Muscle of leg (tissue), 16 donors: ENCODE measurements at places on chromosomes 4 and X. TPM values are rescaled to one million over a fixed set of nuclear protein-coding genes. Genes with fewer than 3 reads are reported as not detected.

DNA sequence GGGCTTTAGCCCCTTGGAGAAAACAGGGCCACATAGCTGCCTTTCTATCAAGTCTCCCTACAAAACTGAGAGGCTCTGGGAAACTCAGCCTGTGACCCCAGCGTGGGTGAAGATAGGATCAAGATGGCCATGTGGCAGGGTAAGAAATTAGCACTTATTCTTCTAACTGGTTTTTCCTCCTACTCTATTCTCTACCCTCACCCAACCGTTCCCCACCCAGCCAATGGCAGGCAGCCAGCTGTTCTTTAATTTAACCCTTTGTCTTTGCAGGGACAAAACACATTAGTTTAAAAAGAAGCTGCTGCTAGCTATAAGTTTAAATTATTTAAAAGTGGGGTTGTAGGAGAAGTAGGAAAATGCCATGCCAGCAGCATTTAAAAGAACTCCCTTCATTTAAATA lies 2.8 kb downstream of the CLCN5 start:
- H3K27me3 ChIP-seq: peaks cover 21% of the 10 kb centered on the region
- peak overlapping the region; percentile 91 for H3K27ac ChIP-seq
- peaks cover 5% of the 10 kb centered on the region for H3K36me3 ChIP-seq
- DNase-seq: no peak
- peaks cover 3% of the 10 kb centered on the region for H3K4me1 ChIP-seq

GRCh38 chr4:16467061-16467460 lies 240.8 kb upstream of the TAPT1 start:
- H3K4me1 ChIP-seq: peaks cover 3% of the 10 kb centered on the region
- H3K4me3 ChIP-seq: no peak overlapping the region

DNA sequence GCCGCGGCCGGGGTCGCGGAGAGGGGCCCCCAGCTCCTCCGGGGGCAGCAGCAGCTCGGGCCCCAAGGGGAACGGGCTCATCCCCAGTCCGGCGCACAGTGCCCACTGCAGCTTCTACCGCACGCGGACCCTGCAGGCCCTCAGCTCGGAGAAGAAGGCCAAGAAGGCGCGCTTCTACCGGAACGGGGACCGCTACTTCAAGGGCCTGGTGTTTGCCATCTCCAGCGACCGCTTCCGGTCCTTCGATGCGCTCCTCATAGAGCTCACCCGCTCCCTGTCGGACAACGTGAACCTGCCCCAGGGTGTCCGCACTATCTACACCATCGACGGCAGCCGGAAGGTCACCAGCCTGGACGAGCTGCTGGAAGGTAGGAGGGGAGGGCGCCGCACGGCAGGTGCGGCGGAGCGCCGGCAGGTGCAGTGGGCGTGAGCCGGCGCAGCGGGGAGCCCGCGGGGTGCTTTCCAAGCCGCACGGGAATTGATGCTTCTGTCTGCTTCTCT lies 886 bp downstream of the DCLK2 start:
- peaks cover 8% of the 10 kb centered on the region for H3K27me3 ChIP-seq
- H3K4me1 ChIP-seq: peaks cover 11% of the 10 kb centered on the region
- H3K27ac ChIP-seq: peak overlapping the region; percentile 60
- H3K4me3 ChIP-seq: peak overlapping the region; percentile 83
- no peaks in the 10 kb centered on the region for H3K36me3 ChIP-seq

- H3K4me1 ChIP-seq: no peaks in the 10 kb centered on the region
- H3K27me3 ChIP-seq: no peaks in the 10 kb centered on the region
- H3K4me3 ChIP-seq: no peak overlapping the region
- H3K36me3 ChIP-seq: no peaks in the 10 kb centered on the region
- no peak overlapping the region for H3K27ac ChIP-seq
- DNase-seq: no peak
Measured at GRCh38 chrX:103151799-103152198, 58.9 kb upstream of the NXF3 start.

GRCh38 chr4:101393256-101393655 lies 45.9 kb upstream of the PPP3CA start:
- H3K27ac ChIP-seq: no peak overlapping the region
- H3K27me3 ChIP-seq: no peaks in the 10 kb centered on the region
- DNase-seq: no peak
- no peak overlapping the region for H3K4me3 ChIP-seq
- H3K4me1 ChIP-seq: no peaks in the 10 kb centered on the region

- peaks cover 24% of the 10 kb centered on the region for H3K4me1 ChIP-seq
- H3K27me3 ChIP-seq: peaks cover 9% of the 10 kb centered on the region
- H3K27ac ChIP-seq: no peak overlapping the region
- no peak overlapping the region for H3K4me3 ChIP-seq
- H3K36me3 ChIP-seq: no peaks in the 10 kb centered on the region
Measured at GRCh38 chr4:7383266-7383665, 51.5 kb downstream of the PSAPL1 start.

DNA sequence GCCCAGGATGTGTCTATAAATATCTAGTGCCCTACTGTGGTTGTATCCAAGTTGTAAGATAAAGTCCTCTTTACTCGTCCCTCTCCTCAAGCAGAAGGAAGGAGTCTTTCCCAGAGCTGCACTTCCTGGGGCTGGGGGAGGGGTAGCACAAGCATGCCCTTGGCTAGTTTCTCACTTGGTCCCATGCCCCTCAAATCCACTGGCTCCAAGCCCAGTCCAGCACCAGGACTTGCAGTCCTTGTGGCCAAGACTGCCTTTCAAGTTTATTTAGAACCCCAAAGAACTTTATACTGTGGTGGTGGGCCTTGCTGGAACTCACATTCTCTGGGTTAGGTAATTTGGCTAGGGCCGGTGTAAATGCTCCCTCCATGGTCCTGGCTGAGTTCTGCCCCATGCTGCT lies 43.2 kb upstream of the SLC10A4 start:
- no peaks in the 10 kb centered on the region for H3K4me1 ChIP-seq
- H3K4me3 ChIP-seq: no peak overlapping the region
- no peak overlapping the region for H3K27ac ChIP-seq
- no peak for DNase-seq

GRCh38 chr4:107774681-107775080 lies 50.1 kb upstream of the SGMS2 start:
- H3K36me3 ChIP-seq: no peaks in the 10 kb centered on the region
- H3K4me3 ChIP-seq: no peak overlapping the region
- DNase-seq: no peak
- no peaks in the 10 kb centered on the region for H3K27me3 ChIP-seq

DNA sequence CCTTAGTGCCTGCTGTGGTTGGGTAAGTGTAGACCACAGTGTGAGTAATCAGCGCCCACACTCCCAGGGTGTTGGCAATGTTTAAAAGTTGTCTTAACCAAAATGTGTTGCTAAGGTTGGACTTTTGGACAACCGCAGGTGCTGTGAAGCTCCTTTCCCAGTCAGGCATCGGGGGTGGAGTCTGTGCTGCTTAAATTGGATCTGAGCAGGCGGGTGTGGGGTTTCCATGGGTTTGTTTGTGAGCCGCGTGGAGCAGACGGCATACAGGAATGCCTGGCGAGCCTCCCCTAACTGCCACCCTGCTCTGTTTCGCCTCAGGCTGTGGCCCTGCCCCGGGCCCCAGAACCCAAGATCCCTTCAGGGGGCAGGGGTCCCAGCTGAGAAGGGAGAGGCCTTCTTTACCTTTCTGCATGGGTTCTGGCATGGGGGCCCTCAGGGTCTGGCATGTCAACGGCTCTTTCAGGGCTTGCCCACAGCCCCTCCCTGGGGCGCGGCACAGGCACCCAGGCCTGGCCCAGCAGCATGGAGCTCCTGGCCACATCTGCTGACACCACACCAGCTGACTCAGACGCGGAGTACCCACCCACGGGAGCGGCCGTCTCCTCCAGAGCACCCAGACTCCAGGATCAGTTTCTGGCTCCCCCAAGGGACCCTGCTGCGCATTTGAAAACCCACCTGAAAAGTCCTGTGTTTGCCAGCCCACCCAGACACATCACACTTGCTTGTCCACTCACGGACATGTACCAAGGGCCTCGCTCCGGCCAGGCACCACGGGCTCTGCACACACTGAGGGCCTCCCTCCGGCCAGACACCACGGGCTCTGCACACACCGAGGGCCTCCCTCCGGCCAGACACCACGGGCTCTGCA lies 5.1 kb upstream of the SPON2 start:
- peaks cover 7% of the 10 kb centered on the region for H3K27me3 ChIP-seq
- H3K4me1 ChIP-seq: peaks cover 56% of the 10 kb centered on the region
- no peak overlapping the region for H3K4me3 ChIP-seq
- H3K27ac ChIP-seq: peak overlapping the region; percentile 85
- no peaks in the 10 kb centered on the region for H3K36me3 ChIP-seq

DNA sequence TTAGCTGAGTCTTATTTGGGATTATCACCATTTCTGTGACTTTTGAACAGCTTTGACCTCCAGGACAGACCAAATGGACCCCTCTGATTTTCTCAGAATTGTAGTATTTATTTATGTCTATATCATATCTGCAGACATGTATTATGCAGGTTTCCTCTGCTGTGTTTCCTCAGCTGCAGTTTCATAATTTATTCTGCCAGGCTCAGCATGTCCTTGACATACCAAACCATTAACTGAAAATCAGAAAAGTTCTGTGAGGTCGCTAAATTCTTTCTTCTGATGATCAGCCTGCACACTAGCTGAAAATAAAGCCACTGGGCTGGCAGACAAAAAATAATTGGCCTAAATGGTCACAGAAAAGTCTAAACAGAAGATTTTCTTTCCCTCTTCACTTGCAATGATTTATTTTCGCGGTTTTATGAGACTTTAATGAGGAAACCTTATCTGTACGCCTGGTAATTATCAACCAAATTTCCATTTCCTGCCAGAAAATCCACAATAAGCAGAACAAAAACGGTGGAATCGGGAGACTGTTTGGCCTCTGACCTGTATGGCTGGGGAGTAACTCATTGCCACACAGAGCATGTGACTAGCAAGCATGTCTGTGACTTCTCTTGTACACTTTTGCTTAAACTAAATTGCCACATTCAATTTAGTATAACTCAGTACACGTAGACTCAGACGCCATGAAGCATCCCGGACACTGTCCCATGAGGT lies 150.9 kb downstream of the ENPP6 start:
- H3K36me3 ChIP-seq: no peaks in the 10 kb centered on the region
- H3K27me3 ChIP-seq: no peaks in the 10 kb centered on the region
- H3K4me3 ChIP-seq: no peak overlapping the region
- DNase-seq: no peak

DNA sequence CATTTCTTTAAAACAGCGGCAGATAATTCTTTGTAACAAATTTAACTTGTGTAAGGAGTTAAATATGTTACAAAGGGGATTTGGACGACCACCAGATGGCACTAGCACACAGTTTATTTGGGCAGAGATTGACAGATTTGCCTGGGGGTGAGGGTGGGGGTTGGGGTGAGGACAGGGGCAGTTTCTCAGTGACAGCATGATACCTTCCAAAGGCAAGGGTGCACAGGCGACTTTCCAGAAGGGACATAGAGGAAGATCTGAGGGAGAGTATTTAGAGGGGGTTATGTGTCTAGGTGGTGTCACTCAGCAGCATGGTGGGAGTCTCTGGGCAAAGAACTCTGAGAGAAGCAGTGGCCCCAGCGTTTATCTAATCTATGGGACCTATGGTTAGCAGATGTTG lies 9.6 kb upstream of the TMA16 start:
- H3K27ac ChIP-seq: no peak overlapping the region
- no peak overlapping the region for H3K4me3 ChIP-seq
- H3K27me3 ChIP-seq: no peaks in the 10 kb centered on the region
- peak; percentile 40 for DNase-seq
- no peaks in the 10 kb centered on the region for H3K36me3 ChIP-seq

GRCh38 chr4:139934708-139935195 lies 219.2 kb downstream of the MAML3 start:
- no peaks in the 10 kb centered on the region for H3K27me3 ChIP-seq
- no peaks in the 10 kb centered on the region for H3K36me3 ChIP-seq
- peak overlapping the region; percentile 8 for H3K27ac ChIP-seq
- H3K4me3 ChIP-seq: no peak overlapping the region

- H3K4me1 ChIP-seq: peaks cover 11% of the 10 kb centered on the region
- peak; percentile 65 for DNase-seq
- no peaks in the 10 kb centered on the region for H3K27me3 ChIP-seq
- peak overlapping the region; percentile 60 for H3K4me3 ChIP-seq
- H3K27ac ChIP-seq: no peak overlapping the region
Measured at GRCh38 chr4:153223930-153224329, 19.7 kb downstream of the TRIM2 start.

DNA sequence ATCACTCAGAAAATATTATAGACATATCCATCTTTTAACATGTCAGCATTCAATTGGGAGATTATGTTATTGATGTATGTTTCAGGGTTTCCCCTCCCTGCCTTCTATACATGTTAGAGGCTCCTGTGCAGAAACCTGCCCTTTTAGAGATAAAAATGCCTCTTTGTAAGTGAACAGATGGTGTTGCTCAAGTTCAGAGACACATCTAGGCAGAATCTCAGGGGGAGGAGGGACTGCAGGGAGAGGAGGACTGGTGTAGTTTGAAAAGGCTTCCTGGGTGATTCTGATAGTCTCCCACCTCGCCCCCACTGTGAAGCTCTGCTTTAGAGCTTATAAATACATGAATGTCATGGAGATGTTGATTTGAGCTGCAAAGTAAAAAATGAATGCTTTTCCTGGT lies 12.0 kb upstream of the UNC5C start:
- no peaks in the 10 kb centered on the region for H3K36me3 ChIP-seq
- H3K4me1 ChIP-seq: no peaks in the 10 kb centered on the region
- H3K4me3 ChIP-seq: no peak overlapping the region
- no peaks in the 10 kb centered on the region for H3K27me3 ChIP-seq

DNA sequence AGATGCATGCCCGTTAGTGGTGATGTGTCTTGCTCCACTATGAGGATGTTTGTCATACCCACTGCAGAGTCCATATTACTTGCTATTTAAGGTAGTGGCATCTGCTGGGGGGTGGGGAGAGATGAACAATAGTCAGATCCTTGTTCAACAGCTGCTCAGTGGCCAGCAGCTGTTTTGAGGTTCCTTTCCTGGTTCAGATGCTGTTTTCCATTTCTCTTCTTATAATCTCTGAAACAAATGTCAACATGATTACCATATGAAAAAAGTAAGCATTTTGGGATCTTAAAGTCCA lies 1567.9 kb upstream of the TENM3 start:
- H3K27me3 ChIP-seq: no peaks in the 10 kb centered on the region
- H3K36me3 ChIP-seq: no peaks in the 10 kb centered on the region
- peak; percentile 55 for DNase-seq
- no peak overlapping the region for H3K4me3 ChIP-seq
- no peak overlapping the region for H3K27ac ChIP-seq

DNA sequence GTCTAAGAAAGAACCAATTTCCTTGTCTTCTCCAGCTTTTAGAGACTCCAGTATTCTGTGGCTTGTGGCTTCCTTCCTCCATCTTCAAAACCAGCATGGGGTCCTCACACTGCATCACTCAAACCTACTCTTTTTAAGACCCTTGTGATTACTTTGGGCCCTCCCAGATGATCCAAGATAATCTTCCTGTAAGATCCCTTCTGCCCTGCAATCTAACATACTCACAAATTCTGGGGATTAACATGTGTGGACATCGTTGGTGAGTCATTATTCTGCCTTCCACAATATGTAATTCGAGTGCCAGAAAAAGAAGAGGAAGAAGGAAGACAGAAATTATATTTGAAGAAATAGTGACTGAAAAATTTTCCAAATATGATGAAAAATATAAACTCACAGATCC lies 47.9 kb downstream of the BEND4 start:
- no peak for DNase-seq
- H3K27me3 ChIP-seq: no peaks in the 10 kb centered on the region
- no peak overlapping the region for H3K4me3 ChIP-seq
- H3K27ac ChIP-seq: no peak overlapping the region
- no peaks in the 10 kb centered on the region for H3K36me3 ChIP-seq

CT45A3 gene
- total RNA-seq: not detected

CABS1 gene
- not detected for total RNA-seq

PCSK1N gene
- total RNA-seq: not detected
